Tongue (tissue), 3 donors: ENCODE measurements at places on chromosomes 12 and 14. TPM values are rescaled to one million over a fixed set of nuclear protein-coding genes. Genes with fewer than 3 reads are reported as not detected.

The CLEC2A gene
- not detected for total RNA-seq

The ADCY6 gene
- total RNA-seq, result 45.7 TPM

The NGB gene
- not detected for total RNA-seq

The STON2 gene
- 91.2 TPM for total RNA-seq

The ACOT4 gene
- not detected for total RNA-seq

The B4GALNT1 gene
- total RNA-seq, result 3.3 TPM

The TAS2R20 gene
- 8.2 TPM for total RNA-seq

The DNAH10 gene
- 0.62 TPM for total RNA-seq

The PAX9 gene
- total RNA-seq, result 31.5 TPM

The IRAK3 gene
- total RNA-seq, result 13.4 TPM

The BEST3 gene
- total RNA-seq, result 72.2 TPM

The TAS2R13 gene
- total RNA-seq, result 3.2 TPM

The OR4Q2 gene
- total RNA-seq, result not detected

The TBC1D30 gene
- 2.6 TPM for total RNA-seq

The ZNF891 gene
- total RNA-seq, result 3.6 TPM

The L2HGDH gene
- total RNA-seq, result 14.9 TPM

The GUCY2C gene
- total RNA-seq, result 0.21 TPM

The P2RX7 gene
- 2.3 TPM for total RNA-seq

The RBM25 gene
- total RNA-seq, result 56.6 TPM

The CRACR2A gene
- total RNA-seq, result 5.1 TPM

The RASSF9 gene
- total RNA-seq, result 4.3 TPM

The GDF3 gene
- total RNA-seq, result not detected

The ETNK1 gene
- total RNA-seq, result 47.9 TPM

The NOPCHAP1 gene
- 5.4 TPM for total RNA-seq

The PTPRB gene
- total RNA-seq, result 35.6 TPM

The CMA1 gene
- not detected for total RNA-seq

The MVK gene
- total RNA-seq, result 12.7 TPM

The LRRC43 gene
- 0.51 TPM for total RNA-seq

The TGM1 gene
- 29.0 TPM for total RNA-seq

The PYGL gene
- total RNA-seq, result 16.9 TPM

The SMAGP gene
- 5.0 TPM for total RNA-seq

The PTHLH gene
- total RNA-seq, result 3.4 TPM

The ANGEL1 gene
- 26.9 TPM for total RNA-seq

The ZFHX2 gene
- 0.31 TPM for total RNA-seq

The SSTR1 gene
- total RNA-seq, result 0.21 TPM

The FAM186B gene
- 0.82 TPM for total RNA-seq

The ARMH4 gene
- total RNA-seq, result 18.2 TPM

The FAM181A gene
- total RNA-seq, result 0.31 TPM

The KRT78 gene
- 64.7 TPM for total RNA-seq

The CCDC60 gene
- total RNA-seq, result 0.62 TPM

The TM9SF1 gene
- 52.9 TPM for total RNA-seq

The NR1H4 gene
- total RNA-seq, result 0.92 TPM

The GPR65 gene
- total RNA-seq, result 0.41 TPM

The SRRM4 gene
- total RNA-seq, result 0.31 TPM

The DYRK2 gene
- 79.9 TPM for total RNA-seq
